ENCODE measurements at places on chromosomes 2 and 18.

DNA sequence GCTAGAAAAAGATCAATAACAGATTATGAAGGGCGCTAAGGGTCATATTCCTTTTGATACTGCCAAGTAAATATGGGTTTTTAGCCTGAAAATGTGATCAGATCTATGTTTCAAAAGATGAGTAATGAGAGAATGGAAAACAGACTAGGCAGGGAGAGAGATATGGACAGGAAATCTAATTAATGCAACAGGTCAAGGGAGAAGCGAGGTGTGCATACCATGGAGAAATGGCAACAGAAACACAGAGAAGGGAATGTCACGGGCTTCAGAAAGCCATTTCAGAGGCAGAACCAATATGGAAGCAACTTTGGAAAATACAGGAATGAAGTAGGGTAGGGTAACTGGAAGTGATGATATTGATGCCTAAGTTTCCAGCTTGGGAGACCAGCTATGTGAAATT is 69.3 kb downstream of the SIGLEC15 start:
- DNase-seq = no peak

DNA sequence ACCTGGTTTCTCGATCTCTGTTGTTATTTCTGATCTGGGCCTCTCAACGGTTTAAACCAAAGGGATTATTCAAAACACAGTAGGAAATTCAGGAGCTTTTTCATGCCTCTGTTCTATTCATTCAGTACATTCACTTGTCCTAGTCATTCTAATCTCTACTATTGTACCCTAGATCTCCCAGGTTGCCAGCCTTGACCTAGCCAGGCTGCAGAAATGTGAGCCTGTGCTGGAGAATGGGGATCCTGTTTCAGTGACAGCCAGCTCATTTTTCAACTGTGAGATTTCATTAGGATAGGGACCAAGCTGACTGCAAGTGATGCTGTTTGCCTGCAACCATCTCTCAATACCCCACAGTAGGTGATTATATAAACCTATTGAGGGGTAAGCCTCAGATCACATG is 186.2 kb downstream of the CMPK2 start:
- no peak for DNase-seq

- DNase-seq = no peak
Measured at GRCh38 chr18:48194591-48195181, 214.5 kb downstream of the ZBTB7C start.

- no peak for DNase-seq
Measured at GRCh38 chr18:805008-805754, 6.9 kb downstream of the YES1 start.

- DNase-seq = no peak
Measured at GRCh38 chr18:22987547-22988189, 54.5 kb downstream of the RBBP8 start.

DNA sequence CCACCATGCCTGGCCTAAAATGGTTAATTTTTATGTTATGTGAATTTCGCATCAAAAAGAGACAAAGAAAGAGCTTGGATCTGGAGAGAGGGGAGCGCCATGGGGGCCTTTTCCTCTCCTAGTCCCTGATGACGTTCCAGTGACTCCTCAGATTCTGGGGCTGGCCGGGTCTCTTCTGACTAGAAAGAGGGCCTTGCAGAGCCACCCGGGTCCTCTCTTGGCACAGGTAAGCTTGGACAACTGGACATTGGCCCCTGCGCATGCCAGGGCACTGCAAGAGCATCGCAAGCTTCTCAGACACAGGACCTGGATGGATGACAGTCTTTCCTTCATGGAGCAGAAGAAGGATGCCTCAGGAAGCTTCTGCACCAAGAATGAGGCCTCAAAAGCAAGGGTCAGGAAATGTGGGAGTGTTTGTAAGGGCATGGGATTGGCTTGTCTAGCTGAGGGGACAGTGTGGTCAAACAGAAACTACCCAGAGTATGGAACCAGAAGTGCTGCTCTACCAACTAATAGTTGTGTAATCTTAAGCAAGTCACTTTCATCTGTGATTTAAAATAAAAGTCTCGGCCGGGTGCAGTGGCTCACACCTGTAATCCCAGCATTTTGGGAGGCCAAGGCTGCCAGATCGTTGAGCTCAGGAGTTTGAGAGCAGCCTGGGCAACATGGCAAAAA is 35.2 kb downstream of the FOSL2 start:
- DNase-seq = no peak

DNA sequence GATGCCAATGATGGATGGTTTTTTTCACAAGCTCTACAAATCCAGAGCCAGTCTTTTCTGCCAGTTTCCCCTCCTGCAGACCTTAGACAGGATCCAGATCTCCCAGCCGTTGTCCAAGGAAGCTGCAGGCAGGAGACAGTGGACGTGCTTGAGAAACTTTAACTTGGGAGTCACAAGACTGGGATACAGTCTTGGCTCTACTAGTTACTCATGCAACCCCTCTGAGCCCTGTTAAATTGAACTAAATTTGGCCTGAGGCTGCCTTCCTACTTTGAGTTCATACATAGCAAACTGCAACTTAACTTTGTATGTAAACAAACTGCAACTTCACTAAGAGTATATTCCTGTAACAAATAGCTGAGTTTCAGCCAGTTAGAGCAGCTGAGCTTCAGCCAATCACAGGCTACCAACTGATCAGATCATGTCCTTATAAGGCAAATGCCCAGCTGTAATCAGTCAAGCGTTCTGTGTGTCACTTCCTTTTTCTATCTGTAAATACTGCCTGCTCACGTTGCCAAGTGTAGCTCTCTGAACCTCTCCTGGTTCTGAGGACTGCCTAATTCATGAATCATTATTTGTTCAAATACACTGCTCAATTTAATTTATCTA is 140.9 kb downstream of the CAPN13 start:
- DNase-seq = no peak

- DNase-seq = no peak
Measured at GRCh38 chr2:11802782-11803191, 56.4 kb downstream of the LPIN1 start.

- no peak for DNase-seq
Measured at GRCh38 chr2:50345701-50346591, 686.0 kb downstream of the NRXN1 start.

DNA sequence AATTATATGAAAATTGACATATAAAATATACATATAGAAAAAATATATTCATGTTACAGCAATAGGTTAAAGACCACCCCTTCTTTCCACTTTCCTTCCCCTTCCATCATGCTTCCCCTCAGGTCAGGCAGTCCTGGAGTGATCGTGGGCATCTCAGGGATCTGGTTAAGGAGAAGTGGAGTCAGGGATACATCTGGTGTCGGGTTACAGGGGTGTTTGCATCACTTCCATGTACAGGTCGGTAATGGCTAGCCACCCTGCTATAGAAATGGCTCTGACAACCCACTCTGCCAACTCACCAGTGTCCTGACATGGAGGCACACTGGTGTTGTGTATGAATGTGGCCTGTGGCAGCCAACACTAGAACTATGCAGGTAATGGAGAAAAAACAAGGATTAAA is 36.3 kb upstream of the LGALSL start:
- no peak for DNase-seq

Measured in activated effector memory CD4-positive, alpha-beta T cell treated with Interleukin-2 at 50 U/mL for 16 hours (primary cell).